HL-60 (cell line): ENCODE measurements at places on chromosomes 12 and 14.

DNA sequence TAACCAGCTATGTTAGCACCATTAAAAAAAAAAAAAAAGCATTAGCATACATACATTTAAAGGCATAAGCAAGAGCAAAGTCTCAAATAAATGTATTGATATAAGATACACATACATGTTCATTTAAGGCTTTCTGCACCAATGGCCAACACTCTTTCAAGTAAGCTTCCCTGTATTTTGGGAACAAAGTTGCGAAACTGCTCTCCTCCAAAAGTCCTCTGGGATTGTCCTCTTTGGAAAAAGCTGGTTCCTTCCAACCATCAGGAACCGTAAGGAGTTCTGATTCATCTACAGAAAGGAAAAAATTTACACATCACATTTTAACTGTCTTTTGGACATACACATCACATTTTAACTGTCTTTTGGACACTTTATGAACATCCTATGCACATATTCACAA is 3.2 kb downstream of the KRR1 start:
- DNase-seq, result no peak

DNA sequence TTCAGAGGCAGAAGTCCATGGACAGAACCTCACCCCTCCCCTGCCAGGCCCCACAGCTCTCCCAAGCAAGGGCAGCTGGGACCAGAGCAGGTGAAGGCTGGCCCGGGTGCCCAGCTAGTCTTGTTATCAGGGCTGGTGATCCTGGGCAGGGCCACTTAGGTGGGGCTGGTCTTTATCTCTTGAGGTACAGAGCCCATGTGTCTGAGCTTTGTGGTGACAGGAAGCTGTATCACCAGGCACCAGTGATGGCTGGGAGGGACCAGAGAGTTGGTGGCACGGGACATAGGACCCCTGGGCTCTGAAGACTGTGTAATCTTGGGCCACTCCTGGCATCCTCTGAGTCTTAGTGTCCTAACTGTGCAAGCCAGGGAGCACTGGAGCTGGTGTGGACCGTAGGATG is 12.8 kb upstream of the HPD start:
- DNase-seq, result no peak

DNA sequence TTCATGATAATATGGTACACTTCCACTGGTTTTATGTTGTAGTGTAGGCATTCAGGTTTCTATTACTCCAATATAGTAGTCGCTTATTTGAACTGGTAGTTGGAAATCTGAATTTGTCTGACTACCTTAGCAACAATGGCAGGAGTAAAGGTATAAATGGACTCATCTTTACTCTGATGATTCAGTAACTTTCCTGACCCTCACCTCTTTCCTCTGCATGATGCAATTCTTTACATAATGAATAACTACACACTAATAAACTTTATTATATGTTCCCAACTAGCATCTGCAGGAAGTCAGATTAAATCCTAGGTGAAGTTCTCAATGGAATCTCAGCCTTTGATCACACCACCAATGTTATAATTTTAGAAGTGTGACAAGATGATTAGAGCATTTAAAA is 70.5 kb upstream of the ATP2B1 start:
- no peak for DNase-seq

DNA sequence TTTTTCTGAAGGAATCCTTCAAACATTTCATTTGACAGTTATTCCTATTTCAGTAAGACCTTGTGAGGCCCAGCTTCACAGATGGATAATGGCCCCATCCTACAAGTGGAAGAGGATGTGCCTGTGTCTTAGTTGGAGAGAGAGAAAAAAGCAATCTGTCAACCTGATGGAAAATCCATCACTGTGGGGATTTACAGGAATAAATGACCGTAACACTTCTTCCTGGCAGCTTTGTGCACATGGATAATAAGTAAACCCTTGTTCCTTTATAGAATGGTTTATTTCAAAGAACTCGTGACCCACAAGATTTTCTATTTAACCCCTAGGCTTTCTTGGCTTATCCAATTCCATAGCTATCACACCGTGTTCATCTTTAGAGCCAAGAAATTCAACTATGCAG is 121.4 kb upstream of the PCED1B start:
- no peak for DNase-seq

DNA sequence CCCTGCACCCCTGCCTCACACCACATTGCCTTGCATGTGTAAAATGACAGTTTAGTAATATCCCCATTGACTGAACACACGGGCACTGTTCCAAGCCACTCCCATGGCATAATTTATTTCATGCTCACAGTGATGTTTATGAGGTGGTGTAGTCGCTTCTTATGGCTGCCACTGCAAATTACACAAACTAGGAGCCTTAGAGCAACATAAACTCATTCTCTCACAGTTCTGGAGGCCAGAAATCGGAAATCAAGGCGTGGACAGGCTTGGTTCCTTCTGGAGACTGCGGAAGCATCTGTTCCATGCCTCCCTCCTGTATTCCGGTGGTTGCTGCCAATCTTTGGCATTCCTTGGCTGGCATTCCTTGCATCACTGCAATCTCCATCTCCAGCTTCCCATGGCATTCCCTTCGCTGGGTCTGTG is 97.3 kb downstream of the RIN3 start:
- no peak for DNase-seq

DNA sequence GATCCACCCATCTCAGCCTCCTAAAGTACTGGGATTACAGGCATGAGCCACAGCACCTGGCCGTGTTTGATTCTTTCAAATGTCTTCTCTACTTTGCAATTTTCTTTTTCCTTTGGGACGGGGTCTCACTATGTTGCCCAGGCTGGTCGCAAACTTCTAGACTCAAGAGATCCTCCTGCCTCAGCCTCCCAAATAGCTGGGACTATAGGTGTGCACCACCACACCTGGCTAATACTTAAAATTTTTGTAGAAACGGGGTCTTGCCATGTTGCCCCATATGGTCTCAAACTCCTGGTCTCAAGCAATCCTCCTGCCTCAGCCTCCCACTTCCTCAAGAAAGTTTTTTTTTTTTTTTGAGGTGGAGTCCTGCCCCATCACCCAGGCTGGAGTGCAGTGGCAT is 1.7 kb downstream of the GATC start:
- no peak for DNase-seq

DNA sequence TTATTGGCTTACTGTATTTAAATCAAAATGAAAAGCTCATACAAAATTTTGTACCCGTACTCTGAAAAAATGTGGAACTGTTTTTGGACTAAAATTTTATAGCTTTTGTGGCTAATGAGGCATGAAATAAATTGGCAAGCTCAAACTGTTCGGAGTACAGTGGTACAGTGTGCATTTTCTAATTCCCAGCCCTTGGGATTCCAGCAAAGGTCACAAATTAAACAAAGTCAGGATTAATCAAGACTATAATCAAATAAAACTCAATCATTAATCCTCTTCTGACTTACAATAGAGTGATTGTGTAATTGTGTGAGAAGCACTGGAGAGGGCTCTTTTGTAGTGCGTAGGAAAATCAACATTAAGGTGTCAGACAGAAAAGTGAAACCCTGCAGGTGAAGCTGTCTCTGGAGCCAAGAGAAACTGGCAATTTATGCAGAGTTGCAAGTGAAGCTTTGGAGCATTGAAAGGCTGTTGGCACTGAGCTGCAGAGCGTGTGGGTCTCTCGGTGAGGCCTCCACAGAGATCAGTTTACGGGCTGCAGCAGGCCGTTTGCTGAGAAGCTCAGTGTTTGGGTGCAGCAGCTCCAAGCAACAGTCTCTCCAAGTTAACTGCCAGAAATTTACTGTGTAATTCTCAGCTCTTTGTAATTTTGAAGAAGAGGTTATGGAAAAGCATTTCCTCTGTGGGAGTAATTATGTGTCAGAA is 275.9 kb downstream of the FBXL14 start:
- DNase-seq, result no peak

GRCh38 chr12:120886199-120887018 is 17.7 kb downstream of the SPPL3 start:
- DNase-seq, result no peak

DNA sequence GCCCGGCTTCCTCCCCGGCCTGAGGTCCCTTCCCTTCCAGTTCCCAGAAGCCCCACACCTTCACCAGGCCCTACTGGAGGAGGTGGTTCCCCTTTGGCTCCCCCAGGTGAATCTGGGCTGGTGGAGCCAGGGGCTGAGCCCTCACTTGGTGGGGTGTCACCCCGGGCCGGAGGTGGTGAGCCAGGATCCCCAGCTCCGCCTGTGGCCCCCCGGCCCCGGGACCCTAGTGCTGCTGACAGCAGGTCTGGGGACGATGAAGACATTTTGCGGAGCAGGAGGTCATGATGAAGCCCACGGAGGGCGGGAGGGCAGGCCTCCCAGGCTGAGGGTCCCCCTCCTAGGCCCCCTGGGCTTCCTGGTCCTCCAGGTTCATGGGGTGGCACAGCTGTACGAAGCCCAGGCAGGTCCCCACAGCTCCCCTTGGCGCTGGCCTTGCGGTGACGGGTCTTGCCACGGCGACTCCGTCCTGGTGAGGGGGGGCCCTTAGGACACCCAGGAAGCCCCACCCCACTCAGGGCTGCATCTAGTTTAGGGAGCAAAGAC is 16.6 kb downstream of the MAP3K12 start:
- no peak for DNase-seq

GRCh38 chr14:63524537-63525155 is 18.5 kb downstream of the PPP2R5E start:
- DNase-seq, result no peak

GRCh38 chr14:52551696-52552062 is 626 bp downstream of the TXNDC16 start:
- peak; percentile 31 for DNase-seq
